ENCODE measurements at places on chromosomes 1 and 21.
A peak's percentile ranks its signal among the peaks of the same experiment; 100 is the strongest.

DNA sequence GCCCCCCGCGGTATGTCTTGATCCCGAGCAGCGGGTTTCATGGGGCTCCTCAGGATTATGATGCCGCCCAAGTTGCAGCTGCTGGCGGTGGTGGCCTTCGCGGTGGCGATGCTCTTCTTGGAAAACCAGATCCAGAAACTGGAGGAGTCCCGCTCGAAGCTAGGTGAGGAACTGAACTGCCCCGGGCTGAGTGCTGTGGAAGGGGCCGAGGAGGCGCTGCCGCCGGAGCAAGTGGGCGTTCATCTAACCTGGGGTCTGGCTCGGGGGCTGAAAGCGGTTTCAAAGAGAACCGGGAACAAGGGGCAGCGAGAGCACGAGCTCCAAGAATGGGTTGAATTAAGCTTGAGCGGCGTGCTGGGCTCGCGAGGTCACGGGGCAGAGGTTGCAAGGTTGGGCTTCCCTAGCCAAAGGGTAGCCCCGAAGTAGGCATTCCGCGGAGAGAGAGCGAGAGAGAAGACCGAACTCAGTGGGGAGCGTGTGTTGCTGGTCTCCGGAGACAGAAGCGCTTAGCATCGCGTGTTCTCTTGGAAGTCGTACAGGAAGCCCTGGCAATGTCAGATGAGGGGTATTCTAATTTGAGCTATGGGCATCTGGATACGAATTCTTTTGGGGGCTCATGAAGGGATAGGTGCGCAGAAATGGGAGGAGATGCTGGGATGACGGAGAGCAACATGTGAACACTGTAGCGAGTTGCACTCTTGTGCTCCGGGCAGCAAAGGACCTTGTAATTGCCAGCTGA is 732 bp downstream of the HS2ST1 start:
- DNase-seq, result peak; percentile 42

DNA sequence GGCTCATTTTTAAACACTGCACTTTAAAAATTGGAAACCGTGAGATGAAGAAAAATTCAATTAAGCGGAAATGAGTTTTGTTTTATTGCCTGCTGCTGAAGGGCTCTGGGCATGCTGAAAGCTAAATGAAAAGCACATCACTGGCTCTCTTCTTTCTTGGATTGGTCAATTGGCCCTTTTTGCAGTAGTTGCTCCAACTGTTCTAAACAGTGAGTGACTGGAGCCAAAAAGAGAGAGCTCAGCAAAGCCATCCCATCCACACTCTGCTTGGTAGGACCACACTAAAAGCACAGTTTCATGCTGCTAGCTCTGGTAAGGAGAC is 48.1 kb downstream of the LHX4 start:
- DNase-seq, result no peak

GRCh38 chr1:81432059-81432458 is 368.7 kb upstream of the ADGRL2 start:
- DNase-seq, result no peak

DNA sequence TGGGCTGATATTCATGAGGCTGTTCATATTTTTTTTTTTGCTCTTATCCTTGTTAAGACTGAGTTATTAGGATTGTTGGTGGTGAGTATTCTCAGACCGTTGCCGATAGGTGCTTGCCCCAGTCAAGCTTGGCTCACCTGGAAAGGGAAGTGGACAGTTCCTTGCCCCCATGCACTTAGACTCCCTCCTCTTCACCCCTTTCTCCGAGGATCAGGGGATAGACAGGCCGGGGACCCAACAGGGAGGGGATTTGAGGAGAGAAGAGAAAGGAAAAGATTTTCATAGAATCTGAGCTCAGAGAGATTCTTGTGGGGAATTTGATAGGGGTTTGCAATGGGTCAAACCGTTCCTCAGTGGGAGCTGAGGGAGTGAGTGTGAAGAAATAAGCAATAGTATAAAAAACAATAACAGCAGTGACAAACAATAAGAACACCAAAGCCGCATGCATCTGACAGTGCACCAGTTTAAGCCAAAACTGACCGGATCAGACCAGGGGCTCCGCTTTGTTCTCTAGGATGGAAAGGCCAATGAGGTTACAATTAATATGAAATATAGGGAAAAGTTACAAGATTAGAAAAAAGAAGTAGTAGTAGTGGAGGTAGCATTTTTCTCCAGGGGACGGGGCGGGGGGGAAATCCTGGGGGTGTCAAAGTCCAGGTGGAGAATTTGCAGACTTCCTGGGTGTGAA is 8.9 kb downstream of the PAX7 start:
- no peak for DNase-seq

- DNase-seq, result no peak
Observed at GRCh38 chr1:157600236-157600635, 2.4 kb upstream of the FCRL4 start.

- no peak for DNase-seq
Observed at GRCh38 chr1:36595349-36595748, 112.6 kb upstream of the CSF3R start.

DNA sequence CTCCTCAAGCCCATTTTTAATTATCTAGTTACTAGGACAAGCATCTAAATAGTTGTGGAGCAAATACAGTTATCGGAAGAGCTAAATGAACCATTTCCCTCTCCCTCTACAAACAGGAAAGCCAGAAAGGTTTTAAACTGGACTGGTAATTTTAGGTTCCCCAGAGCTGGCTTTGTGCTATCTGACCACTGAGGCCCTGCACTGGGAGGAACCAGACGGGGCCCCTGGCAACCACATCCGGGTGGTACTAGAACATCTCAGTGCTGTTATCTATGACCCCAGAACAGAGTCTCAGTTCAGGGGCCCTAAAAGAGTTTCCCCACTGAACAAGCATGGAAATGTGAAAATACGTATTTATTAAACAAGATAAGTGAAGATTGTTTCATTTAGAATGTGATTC is 7.7 kb upstream of the RSPH1 start:
- DNase-seq, result no peak

GRCh38 chr1:176837708-176838107 is 326.8 kb downstream of the ASTN1 start:
- no peak for DNase-seq

- DNase-seq, result no peak
Observed at GRCh38 chr1:95216292-95216990, 17.6 kb upstream of the RWDD3 start.

DNA sequence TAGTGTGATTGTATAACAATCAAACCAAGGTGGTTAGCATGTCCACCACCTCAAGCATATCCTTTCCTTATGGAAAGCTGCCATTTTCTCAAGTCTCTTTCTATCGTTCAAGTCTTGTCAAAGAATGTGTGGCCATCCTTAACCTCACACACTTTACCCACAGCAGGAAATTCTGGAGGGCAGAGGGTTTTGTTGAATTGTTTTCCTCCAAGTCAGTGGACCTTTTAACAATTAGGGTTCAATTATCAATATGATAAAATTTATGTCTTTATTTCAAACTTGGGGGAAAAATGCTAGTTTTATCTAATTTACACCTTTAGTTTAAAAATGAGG is 14.2 kb upstream of the PTPRC start:
- no peak for DNase-seq

DNA sequence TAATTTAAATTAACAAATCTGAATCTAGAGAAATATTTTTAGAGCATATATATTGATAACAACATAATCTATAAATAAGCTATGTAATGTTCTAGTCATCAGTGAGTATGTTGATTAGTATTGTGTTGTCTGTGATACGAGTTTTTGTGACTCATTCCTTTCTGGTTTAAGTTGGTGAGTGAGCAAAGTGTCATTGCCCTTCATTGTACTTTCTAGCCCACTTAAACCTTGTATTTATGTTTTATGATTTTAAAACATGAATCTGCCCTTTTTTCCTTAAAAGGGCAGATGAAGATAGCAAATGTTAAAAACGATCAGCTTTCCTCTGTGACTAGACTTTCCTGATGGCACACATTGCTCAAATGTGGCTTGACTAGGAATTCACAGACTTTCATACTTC is 38.5 kb downstream of the MACO1 start:
- DNase-seq, result no peak

DNA sequence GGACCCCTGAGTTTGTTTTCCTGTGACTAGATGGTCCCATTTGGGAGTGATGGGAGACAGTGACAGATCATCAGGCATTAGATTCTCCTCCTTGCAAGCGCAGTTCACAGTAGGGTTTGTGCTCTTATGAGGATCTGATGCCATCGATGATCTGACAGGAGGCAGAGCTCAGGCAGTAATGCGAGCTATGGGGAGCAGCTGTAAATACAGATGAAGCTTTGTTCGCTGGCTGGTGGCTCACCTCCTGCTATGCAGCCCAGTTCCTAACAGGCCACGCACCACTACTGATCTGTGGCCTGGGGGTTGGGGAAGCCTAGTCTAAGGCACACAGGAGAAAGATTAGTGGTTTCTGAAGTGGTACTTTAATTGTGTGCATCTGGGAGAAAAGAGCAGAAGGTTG is 7.1 kb upstream of the PLPP3 start:
- no peak for DNase-seq

GRCh38 chr1:197775282-197776262 is at the start of gene DENND1B:
TSS of gene DENND1B (minus strand) at chr1:197775480. CDS start at chr1:197775155, 325 bp downstream.
- DNase-seq, result peak; percentile 77

- no peak for DNase-seq
Observed at GRCh38 chr1:61655453-61655852, 69.5 kb downstream of the TM2D1 start.

- no peak for DNase-seq
Observed at GRCh38 chr1:193480755-193481154, 294.3 kb upstream of the B3GALT2 start.

DNA sequence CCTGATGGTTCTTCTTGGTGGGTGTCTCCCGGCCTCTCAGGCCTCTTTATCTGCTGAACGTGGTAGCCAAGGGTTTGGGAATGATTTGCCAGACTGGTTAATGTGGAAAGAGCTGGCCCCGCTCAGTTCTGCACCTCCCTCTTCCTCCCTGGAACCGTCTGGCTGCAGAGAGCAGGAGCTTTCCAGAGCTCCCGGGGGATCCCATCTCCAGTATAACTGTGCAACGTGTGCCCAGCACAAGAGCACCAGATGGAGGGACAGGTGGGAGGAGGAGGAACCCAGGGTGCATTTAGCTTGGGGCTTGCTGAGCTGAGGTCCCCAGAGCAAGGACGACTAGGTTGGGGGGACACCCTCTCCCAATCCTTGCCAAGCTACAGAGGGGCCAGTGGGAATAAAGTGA is 5.0 kb downstream of the TFF1 start:
- DNase-seq, result no peak

DNA sequence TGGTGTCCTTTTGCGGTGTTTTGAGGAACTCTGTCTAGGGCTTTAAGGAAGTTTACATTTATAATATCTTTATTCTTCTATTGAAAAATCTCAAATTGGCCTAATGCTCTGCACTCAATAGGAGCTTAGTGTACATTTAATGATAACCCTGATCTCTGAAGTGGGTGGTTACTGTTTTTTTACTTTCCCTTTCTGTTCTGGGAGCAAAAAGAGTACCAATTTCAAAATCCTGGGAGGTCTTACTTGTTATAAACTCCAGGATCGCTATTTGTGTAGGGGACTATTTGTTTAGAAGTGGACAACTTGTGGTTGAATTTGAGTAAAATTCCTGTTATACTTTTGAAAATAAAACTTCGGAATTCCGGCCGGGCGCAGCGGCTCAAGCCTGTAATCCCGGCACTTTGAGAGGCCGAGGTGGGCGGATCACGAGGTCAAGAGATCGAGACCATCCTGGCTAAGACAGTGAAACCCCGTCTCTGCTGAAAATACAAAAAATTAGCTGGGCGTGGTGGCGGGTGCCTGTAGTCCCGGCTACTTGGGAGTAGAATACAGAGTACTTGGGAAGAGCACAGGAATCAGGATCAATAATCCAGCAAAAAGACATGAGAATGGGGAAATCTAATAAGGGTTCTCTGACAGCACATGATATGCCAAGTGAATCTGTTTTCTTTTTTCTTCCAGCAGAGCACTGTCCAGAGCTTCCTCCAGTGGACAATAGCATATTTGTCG is 1.1 kb downstream of the C4BPB start:
- DNase-seq, result no peak

- DNase-seq, result no peak
Observed at GRCh38 chr1:64986903-64987871, 20.8 kb upstream of the JAK1 start.

DNA sequence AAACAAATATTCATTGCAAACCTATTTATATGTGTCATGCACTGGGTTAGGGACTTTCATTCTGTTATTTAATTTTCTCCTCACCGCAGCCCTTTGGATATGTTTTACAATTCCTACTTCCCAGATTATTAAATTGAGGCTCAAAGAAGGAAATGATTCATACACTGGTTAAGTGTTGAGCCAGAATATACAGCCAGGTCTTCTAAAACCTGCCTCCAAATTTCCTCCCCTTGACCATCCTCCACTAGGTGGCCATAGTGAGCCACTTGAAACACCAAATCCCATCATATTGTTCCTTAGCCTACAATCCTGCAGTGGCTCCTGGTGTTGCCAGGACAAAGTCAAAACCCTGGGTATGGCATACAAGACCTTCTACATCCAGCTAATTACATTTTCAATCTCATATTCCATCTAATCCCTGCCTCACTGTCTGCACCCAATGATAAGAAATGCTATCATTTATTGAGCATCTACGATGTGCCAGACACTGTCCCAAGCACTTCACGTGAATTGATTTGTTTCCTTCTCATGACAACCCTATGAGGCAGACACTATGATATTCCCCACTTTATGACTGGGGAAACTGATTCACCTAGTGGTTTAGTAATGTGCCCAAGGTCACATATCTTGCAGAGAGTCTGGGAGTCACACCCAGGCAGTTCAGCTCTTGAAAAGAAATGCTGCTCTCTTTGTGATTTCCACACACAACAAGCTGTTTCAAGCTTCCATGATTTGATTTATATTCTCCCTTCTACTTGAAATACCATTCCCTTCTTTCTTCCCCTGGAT is 23.6 kb upstream of the KIRREL1 start:
- no peak for DNase-seq

DNA sequence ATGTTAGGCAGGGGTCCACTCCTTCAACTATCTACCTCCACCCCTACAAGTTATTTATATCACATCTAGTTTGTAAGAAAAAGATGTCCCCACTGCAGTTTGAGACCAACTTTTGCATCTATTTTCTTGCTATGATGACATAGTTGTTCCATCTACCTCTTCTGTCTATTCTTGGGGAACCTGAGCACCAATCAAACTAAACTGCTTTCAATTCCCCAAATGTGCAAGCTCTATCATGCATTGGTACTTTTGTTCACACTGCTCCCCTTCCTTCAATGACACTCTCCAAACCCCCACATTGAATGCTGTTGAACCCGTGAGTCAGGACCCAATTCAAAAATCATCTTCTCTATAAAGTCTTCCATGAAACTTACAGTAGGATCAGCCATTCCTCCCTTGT is 16.0 kb upstream of the FRRS1 start:
- DNase-seq, result no peak
